ENCODE measurements at places on chromosomes 12 and 14.

DNA sequence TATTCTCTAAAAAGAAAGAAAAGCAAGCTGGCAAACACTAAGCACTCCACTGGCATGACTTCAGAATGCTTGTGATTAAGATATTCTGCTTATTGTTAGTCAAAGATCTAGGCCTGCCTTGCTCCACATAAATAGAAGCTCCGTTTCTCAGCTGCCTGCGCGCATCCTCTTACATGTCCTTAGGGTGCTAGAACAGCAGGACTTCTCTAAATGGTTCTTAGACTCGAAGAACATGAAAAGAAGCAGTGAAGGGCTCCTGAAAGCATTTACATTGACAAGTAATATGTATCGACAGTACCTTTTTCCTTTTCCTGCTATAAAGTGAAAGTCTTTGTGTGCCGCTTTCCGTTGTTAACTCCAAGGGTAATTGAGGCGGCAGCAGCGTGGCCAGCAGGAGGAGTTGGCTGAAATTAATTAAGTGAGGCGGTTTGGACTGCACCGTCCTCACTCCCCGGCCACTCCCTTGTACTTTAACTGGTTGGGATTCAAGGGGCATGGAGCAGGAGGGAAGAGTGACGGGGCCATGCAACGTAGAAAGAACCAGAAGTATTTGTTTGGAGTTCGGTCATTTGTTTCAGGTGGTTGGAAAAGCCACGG is 34.2 kb upstream of the OTX2 start:
- DNase-seq: no peak

DNA sequence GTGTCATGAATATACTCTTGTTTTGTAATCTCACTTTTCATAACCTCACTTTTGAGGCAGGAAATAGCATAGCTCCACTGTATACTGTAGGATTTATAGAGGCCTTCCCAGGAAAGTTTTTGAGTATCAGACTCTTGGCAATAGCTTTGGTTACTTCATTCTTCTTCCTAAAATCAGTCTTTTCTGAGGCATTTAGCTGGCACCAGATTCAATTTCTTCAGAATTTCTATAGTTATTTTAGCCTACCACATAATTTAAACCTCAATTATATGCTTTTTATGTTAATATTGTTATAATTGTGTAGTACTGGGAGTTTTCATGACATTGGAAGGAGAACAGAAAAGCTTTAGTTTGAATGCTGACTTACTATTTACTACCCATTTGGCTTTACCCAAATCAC is 322.3 kb upstream of the FAR2 start:
- no peak for DNase-seq

DNA sequence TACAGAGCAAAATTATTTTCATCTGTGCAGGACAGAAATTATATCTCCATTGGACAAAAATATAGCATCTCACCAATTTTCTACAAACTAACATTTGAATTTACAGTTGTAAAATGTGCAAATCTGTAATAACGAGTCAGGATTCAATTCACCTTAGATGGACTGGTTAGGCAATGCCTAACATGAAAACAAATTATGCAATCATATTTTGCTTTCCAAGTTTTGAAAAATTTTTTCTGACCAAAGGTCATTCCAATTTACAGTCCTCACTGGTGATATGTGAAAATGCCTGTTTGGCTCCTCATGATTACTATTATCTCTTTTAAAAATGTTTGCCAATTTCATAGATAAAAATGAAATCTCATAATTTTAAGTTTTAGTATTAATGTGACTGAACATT is 6.5 kb upstream of the CPM start:
- no peak for DNase-seq

GRCh38 chr14:91360490-91361232 is 57.0 kb downstream of the CCDC88C start:
- DNase-seq: no peak

DNA sequence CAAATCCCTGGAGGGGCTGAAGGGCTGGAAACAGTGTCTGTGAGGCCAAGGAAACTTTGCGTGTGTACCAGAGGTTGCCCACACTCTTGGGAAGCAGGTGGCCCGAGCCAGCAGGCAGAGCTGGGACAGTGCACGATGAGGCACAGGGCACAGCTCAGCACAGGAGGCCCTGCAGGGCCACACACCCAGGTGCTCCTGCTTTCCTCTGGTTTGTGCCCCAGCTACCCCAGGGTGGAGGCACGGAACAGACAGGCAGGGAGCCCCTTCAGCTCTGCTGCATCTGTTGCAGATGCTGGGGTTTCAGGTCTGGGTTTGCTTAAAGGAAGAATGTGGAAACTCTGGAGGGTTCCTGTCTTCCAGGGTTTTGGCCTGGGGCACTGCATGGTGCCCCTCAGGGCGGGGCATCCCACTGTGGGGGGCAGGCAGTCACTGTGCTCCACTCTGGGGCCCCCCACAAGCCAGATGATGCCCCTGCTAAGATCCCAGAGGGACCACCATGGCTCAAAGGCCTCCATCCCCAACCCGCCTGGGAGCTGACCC is 8.6 kb downstream of the TMEM179 start:
- no peak for DNase-seq

- no peak for DNase-seq
Measured at GRCh38 chr14:54475911-54476310, 12.9 kb downstream of the GMFB start.

- no peak for DNase-seq
Measured at GRCh38 chr12:34291001-34291400, 268.7 kb downstream of the ALG10 start.

GRCh38 chr14:53570411-53571387 is 385.9 kb downstream of the BMP4 start:
- no peak for DNase-seq

- DNase-seq: no peak
Measured at GRCh38 chr12:31783996-31784645, 55.3 kb upstream of the AMN1 start.

DNA sequence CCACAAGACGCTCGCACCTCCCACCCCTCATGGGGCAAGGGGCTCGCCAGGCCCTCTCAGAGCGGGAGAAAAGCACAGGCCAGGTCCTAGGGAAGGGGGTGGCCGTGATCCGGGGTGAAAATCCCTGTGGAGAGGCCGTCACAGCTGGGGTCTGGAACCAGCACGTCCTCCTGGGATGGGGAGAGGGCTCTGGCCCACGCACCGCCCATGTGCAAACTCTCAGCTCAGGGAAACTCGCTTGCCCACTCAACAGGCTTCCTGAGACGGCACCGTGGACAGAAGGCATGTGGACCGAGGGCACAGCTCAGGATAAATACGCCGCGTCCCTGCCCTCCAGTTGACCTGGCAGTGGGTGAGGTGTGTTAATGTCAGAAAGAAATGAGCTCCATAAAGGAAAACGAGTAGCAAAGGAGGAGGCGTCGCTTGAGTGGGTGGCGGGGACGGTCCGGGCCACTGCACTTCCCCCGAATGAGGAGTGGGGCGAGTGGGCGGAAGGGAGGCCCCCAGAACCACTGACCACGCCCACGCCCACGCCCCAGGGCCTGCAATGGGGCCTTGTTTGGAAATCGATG is 57.6 kb upstream of the GALNT9 start:
- DNase-seq: no peak

DNA sequence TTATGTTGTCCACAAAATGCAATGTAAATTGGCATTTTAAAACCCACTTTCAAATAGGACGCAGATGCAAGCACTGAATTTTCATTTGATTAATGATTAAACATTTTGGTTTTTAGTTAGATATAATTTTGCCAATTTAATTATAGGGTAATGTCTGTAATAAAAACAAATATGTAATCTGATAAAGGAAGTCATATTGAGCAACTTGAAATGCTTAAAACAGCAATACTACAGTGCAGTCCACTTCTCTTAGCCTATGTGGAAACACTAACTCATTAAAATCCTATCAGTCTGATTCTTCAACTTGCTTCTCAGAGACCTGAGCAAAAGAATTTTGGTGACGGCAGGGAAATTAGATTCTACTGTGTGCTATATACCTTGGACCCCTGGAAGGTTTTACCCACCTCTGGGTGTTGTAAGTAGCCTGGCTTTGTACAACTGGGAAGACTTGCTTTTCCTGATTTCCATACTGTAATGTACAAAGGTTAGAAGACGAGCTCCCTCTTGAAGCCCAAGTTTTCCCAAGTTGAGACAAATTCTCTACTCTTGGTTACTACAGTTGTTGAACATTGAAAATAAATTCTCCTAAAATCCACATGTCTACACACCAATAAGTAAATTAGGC is 4.1 kb downstream of the TRHDE start:
- no peak for DNase-seq

DNA sequence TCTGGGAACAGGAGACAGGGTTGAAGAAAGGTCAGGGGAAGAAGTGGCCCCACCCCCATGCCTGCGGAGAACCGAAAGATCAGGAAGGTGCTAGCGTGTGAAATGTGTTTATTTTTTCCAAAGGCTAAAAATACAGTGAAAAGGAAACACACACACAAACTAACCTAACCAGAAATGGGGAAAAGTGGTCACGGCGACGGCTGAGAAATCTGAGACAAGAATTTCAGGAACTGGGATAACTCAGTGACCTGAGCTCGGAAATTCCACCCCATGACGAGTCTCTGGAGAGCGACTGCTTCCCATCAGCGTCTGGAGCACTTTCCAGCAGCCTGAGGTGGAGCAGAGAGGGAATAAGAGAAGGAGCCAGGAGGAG is 16.6 kb upstream of the RND1 start:
- no peak for DNase-seq

DNA sequence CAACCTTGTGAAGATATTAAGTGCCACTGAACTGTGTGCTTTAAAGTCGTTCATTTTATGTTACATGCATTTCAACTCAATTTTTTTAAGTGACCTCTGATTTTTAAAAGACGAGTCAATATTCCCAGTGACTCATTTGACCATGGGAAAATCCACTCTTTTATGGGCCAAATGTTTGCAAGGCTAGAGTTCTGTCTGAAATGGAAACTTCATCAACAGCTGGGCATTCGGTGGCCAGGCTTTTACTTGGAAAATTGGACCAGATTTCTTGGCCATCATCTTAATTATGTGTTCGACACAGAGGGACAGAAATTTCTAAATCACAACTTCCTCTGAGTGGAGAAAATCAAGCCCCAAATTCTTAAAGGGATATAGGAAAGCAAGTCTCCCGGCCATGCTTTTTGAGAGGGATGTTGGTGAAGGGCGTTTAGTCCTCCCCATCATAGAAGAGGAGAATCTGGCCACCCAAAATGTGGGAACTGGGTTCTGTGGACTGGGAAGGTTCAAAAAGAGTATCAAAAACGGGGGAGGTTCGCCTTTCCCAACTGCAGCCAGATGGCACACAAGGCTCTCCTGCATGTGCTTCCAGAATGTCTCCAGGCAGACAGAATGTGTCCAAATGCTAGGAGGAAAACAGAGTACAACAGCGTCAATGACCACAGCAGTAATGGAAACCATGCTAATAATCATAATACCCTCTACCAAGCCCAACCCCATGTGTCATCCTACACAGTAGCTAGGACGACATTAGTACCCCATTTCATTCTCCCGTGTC is 40.9 kb upstream of the FZD10 start:
- no peak for DNase-seq

DNA sequence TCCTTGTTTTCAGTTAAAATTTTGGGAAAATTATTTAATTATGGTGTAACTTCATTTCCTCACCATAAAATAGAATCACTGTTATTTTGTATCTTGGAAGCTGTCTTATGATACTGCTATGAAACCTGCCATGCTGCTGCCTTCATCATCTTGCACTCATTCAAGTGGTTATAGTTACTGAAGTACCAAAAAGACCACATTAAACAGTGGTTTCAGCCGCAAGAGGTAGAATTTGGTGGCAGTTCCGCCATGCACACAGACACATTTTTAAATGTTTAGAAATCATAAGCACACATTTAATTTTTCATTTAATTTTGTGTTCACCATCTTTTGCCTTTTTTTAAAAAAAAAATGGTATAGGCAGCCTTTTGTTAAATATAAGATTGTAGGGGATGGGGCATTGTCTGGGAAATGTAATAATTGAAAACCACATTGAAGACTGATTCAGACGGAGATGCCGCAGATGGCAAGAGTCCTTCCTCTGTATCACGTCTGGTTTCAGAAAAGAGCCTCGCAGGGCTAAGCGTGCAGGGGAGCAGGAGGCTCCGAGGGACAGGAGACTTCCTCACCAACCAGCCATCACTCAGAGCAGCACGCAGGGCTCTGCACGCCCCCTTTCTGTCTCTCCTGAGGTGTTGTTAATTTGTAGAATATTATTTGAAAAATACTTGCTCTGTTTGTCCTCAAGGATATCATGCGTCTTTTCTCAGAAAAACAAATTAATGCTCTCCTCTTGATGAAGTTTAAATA is 115.2 kb upstream of the PELI2 start:
- DNase-seq: peak; percentile 63

GRCh38 chr14:28163897-28164296 is 602.7 kb upstream of the FOXG1 start:
- no peak for DNase-seq

DNA sequence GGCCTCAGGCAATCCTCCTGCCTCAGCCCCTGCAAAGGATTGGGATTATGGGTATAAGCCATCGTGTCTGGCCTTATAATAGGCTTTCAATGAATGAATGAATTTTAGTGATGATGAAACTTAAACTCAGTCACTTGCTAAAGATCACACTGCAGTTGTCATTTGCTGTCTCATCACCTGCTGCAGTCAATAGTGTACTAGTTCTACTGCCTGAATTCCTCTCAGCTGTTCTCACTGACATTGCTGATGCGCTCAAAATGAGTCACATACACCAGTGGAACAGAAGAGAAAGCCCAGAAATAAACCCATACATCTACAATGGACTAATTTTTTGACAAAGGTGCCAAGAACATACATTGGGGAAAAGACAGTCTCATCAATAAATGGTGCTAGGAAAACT is 5.6 kb upstream of the SYNJ2BP start:
- no peak for DNase-seq

DNA sequence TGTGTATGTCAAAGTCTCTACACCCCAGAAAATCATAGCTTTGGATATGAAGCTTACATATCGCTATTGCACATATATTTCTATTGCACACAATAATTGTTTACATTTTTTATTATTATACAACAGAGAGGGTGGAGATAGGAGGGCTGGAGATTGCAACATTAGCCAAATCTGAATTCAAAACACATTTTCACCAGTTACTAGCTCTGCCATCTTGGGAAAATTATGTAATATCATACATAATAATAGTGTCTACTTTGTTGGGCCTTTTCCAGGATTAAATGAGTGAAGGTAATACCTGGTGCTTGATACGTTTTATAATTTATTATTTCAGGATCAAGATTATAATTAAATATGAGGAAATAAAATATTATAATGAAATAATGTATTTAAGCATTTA is 507.4 kb upstream of the TBX3 start:
- no peak for DNase-seq
